Renal cortex interstitium (tissue), 15 donors: ENCODE measurements at places on chromosomes 2 and 18.
A peak's percentile ranks its signal among the peaks of the same experiment; 100 is the strongest.

DNA sequence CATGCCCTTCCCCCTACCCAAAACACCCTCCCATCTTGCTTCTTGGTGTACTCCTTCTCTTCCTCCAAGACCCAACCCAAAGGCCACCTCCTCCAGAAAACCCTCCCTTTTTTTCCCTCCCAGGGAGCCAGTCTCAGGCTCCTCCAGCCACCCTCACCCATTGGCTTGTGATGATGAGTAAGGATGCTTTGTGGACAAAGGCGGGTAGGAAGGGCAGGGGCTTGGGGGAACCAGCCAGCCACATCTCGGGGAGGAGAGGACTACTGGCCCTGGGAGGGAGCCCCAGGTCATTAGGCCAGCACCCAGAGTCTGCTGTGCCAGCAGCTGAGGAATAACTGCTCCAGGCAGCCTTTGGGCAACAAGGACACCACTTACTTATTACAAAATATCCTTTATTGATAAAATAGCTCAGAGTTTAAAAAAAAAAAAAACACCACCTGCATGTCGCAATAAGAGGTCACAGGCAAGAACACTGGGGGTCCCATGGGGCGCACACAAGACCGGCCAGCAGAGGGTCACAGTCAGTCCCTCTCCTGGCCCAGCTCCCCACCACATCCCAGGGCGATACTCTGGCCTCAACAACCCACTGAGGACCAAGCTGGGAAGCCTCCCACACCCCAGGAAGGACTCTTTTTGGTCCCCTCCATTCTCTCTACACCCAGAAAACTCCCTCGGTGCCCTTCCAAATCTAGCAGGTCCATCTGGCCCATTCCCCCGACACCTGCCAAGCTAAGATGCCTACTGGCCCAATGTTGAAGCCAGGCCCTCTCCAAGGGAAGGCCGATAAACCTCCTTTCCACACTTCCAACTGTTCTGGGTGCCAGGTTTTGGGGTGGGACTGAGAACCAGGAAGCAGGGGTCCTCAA, 3.6 kb downstream of the ADRA2B start:
- no peak for DNase-seq

DNA sequence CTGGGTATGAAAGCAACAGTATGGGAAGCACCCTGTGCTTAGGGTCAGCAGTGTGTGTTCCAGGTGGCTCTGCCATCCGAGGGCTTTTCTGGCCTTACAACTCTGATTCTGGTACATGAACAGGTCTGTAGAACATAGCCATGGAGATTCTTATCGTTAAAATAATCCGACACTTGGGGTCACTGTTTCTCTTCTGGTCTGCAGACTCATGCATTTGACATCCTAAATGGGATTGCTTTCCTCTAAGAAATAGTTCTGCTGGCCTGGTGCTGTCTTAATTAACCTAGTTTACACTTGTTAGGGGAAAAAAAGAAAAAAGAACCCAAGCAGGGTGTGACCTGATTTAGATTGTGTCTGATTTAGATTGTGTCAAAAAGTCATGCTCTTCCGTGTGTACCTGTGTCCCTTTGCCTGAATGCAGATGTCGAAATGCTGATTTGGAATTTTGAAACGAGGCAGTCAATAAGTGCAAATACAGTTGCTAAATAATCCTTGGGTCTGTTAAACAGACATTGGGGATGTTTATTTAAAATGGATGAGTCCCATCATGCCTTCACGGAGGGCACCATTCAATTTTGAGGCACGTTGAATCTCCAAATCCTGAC, 59.6 kb downstream of the TRPM8 start:
- DNase-seq, result peak; percentile 49

DNA sequence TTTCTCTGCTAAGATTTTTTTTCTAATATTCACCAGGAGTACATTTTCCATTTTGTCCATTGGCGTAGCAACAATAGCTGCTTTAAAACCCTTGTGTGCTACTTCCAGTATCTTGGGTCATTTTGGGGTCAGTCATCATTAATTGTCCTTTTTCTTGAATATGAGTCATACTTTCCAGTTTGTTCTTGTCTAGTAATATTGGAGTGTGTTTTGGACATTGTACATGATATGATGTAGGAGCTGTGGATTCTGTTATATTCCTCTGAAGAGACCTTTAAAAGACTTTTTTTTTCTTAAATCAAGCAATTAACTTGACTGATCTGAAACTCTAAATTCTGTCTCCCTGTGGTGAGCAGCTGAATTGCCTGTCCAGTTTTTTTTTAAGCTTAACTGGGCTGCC, 40.8 kb downstream of the AGPS start:
- no peak for DNase-seq

DNA sequence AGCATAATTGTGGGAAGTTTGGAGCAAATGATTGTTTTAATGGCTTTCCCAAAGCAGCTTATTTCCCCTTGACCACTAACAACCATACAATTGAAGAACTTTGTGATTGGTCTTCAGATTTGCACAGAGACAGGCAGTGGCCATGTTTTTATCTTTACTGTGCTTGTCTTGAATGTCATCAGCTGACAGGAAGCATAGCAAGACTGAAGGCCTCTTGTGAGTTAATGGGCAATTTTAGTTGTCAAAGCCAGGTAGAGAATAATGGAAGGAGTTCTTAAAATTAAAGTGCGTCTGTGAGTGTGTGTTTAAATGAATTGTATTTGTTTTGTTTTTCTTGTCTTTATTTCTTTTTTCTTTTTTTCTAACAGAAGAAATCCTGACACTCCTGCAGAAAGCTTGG, 809.9 kb downstream of the TSN start:
- DNase-seq, result no peak

DNA sequence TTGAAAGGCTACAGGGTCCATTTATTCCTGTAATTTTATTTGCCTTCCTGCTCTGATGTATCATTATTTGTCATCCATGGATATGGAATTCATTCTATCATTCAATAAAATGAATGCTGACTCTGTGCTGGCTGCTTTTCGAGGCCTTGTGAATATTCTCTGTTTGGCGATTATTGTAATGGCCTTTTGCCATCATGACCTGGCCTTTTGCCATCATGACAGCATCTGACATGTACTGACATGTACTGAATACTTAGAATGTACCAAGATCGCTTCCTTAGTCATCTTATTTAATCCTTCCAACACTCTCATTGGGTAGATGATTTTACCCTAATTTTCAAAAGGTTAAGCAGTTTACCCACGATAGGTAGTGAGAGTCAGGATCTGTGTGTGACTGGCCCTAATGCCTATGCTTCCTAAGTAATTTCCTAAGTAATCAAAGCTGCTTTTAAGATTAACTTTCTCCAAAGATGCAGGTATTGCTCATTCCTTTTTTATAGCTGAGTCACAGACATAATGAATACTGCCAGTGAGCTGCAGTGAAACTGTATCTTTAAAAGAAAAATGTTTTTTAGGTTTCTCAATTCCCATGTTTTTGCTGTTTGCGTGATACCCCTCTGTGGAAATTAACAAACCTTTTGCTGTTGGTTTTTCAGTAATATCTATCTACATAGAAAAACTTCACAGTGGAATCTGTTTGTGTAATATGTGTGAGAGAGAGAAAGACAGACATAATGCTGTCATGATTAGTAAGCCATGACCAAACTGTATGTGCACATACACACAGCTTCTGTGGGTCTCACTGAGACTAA, 127.8 kb downstream of the CERS6 start:
- DNase-seq, result no peak

GRCh38 chr2:65033178-65033577, 23.0 kb upstream of the CEP68 start:
- no peak for DNase-seq

DNA sequence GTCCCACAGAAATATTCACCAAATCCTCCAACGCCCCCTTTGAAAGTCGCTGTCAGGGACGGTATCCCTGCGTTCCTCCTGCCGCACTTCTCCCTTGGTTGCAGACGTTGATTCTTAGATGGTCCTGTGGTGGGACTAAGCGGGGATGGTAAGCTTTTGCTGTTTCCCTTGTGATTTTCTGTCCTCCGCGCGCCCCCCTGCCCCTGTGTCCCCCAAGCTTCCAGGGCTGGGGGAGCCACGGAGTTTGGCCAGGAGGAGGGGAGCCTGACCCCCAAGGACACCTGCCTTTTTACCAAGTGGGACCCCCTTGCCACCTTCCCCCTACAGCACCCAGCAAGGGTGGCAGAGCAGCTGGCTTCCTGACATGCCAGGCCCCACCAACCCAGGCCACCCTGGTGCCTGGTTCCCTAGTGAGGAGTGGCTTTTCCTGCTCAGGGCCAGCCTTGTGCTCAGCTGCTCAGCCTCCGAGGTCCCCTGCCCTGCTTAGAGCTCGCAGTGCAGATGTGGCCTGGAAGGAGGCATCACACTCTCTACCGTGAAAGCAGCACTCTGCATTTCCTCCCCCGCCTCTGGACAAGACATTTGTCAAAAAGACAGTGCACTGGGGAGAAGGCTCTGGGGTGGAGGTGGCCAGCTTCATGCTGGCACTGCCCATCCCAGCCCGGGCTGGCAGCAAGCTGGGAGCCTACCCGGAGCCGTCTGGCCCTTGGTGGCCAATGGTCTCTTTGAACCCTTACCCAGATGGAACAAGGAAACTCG, 49.4 kb downstream of the TWIST2 start:
- DNase-seq, result no peak

DNA sequence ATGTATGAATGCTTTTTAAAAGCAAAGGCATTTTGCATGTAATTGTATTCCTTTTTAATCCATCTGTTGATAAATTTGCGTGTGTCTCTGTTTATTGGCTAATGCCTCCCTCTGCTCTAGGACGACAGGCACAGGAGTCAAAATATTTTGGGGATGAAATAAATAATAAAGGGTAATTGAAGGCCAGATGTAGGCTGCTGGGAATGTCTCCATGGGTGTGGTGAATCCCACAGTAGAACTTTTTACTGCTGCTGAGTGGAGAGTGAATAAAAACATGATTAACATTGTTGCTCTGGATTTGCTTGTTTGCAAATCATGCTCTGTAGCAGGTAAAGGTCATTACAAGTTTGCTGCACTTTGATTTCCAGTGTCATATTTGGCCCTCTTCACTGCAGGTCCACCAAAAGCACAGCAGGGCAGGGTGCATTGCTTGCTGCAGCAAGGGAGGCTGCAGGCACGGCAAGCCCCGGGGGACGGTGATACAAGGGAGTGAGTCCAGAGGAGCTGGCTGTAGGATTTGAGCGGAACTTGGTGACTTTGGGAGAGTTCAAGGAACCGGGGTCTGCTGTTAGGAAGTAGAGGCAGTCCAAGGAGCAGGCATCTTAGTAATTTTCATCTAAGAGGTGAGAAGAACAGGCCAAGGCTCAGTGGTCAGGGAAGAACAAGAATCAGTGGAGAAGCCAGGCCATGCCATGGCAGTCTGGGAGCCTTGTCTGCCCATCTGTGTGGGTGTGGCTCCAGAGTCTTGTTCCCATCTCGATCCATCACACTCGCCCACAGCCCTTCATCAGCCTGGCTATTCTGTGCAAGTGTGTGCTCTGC, 201.5 kb upstream of the RAB6C start:
- DNase-seq, result no peak

GRCh38 chr2:51650769-51651168, 618.8 kb upstream of the NRXN1 start:
- DNase-seq, result no peak

DNA sequence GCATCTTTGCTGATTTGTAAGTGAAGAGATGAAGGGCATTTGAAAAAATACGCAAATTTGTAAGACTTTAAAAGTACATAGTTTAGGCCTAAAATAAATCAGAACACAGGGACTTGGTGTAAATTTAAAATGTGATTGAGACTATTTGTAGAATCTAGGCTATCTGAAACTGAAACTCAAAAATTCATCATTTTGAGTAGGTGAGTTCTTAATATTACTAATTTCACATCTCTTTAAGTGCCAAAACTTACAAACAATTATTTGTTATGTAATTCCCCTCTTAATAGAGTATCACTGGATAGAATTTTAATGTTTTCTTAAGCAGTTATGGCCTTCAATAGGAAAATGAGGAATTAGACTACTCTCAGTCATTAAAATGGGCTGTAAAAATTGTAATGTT, 14.0 kb upstream of the HRH4 start:
- DNase-seq, result no peak

DNA sequence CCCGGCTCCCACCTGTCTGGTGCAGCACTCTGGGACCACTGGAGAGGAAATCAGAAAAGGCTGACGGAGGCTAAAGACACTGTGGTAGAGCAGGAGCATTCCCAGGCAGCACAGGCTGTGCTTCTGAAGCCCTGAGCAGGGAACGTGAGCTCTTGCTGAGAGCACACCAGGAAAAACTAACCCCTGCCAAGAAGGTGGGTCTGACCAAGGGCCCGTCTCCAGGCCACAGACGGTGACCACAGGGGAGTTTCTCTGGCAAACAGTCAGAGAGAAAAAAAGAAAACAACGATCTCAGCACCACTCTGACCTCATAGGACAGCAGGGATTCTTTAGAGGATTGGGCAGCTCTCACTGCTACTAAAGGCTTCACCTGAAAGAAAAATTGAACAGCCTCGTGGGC, 201.4 kb downstream of the AFF3 start:
- DNase-seq, result no peak

GRCh38 chr18:55665506-55665905, 77.5 kb upstream of the TCF4 start:
- no peak for DNase-seq

- DNase-seq, result no peak
Observed at GRCh38 chr2:36889795-36890194, 76.5 kb downstream of the STRN start.

- DNase-seq, result no peak
Observed at GRCh38 chr18:22276334-22276713, 106.9 kb downstream of the GATA6 start.

DNA sequence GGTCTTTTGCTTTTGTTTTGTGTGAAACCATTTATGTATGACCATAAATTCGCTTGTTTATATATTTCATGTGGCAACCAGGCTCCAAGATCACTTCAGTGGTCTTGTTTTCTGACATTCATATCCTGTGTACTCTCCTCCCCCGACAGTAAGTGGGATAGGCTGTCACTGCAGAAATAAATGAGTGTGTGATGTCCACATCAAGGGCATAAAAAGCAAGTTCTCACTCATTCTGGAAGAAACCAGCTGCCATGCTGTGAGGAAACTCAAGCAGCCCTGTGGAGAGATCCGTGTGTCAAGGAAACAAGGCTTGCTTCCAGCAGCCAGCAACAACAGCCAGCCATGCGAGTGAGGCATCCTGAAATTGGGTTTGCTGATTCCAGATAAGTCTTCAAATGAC, 39.2 kb upstream of the GNAL start:
- no peak for DNase-seq
